ENCODE measurements at places on chromosomes 12 and 14.

- no peak for DNase-seq
Measured at GRCh38 chr12:118238888-118239287, 103.0 kb downstream of the PEBP1 start.

DNA sequence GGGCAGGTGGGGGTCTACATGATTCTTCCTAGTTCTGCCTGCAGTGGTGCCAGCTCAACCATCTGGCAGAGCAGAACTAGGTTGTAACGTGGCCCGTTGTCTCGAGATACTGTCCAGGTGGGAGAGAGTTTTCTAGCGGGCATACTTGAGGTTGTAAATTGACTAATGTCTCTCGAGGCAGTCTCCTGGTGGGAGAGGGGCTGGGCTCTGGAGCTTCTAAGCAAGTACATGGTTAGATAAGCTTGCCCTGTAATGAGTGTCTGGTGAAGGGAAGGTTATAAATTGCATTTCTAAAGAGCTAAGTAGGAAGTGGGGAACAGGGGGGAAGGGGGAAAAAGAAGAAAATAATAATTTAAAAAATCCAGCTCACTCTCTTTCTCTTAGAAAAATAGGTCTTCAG is 18.1 kb downstream of the BDKRB1 start:
- no peak for DNase-seq

DNA sequence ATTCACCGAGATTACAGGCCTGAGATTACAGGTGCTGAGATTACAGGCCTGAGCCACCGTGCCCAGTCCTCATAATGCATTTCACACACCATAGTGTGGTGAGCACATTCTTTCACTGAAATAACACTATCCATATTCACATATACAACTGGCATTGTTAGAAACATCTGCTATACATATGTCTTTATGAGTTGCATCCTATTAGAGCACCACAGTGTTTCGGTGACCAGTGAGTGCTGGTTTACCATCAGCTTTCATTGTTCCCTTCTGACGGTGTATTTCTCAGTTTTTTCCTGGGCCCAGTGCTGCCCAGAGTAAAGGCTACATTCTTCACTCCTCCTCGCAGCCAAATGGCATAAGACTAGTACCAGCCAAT is 96.2 kb upstream of the FGD4 start:
- no peak for DNase-seq

DNA sequence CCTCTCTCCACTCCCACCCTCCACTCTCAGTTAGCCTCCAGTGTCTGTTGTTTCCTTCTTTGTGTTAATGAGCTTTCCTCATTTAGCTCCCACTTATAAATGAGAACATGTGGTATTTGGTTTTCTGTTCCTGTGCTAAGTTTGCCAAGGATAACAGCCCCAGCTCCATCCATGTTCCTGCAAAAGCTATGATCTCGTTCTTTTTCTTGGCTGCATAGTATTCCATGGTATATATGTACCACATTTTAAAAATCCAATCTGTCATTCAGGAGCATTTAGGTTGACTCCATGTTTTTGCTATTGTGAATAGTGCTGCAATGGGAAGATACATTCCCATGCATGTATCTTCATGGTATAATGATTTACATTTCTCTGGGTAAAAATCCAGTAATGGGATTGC is 2.8 kb upstream of the WASHC4 start:
- no peak for DNase-seq

GRCh38 chr12:3598896-3599860 is 108.2 kb downstream of the PRMT8 start:
- DNase-seq, result no peak

DNA sequence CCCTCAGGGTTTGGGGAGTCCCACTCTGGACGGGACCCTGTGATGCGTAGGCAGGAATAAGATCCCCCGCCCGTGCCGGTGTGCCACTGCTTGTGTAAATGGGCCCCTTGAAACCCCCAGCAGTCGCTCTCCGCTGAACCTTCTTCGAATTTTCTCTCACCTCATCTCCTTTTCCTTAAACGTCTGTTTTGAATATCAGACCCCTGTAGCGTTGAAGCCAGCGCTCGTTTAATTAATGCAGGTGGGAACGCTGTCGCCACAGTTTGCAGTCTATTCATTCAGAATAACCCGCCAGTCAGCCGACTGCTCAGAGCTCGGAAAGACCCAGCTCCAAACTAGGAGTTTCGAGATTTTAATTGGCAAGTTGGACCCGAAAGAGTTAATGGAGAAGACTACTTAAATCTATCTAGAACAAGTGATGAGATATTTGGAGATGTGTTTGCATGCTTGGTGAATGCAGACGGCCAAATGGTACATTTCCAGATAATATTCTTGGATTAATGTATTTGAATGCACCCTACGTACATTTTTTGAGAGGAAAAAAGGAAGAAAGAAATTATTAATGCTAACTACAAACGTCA is 739 bp upstream of the PPP2R5E start:
- DNase-seq, result no peak

DNA sequence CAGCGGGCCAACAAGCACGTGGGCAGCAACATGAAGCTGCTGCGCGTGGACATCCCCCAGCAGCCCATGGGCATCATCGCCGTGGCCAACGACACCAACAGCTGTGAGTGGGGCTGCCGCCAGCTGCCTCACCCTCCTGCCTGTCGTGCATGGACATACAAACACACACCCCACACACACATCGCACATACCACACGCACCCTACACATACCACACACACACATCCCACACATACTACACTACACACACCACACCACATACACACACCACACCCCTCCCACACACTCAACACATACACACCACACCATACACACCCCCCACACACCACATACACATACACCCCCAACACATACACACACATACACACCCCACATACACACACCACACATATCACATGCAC is 25.2 kb upstream of the NXPH4 start:
- DNase-seq, result no peak

- no peak for DNase-seq
Measured at GRCh38 chr12:41344776-41345470, 156.8 kb downstream of the PDZRN4 start.

- DNase-seq, result no peak
Measured at GRCh38 chr14:77579065-77579464, 37.4 kb downstream of the SPTLC2 start.

DNA sequence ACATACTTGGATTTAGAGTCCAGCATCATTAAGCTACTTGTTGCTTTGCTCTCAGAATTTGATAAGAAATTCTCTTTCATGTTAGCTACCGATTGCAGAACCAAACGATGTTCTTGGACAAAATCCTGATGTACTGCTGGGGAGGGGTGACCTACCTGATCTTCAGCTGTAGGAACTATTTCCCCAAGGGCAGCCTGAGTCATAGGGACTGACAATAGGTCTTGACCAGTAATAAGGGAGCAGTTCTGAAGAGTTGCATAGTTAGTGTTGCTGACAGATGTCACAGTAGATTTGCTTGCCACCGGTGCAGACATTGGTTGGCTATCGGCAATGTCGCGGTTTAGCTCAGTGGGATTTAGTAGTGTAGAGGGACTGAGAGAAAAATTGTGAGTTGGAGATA is 10.6 kb downstream of the SIX4 start:
- no peak for DNase-seq

- DNase-seq, result no peak
Measured at GRCh38 chr12:85016413-85016812, 19.7 kb downstream of the TSPAN19 start.

DNA sequence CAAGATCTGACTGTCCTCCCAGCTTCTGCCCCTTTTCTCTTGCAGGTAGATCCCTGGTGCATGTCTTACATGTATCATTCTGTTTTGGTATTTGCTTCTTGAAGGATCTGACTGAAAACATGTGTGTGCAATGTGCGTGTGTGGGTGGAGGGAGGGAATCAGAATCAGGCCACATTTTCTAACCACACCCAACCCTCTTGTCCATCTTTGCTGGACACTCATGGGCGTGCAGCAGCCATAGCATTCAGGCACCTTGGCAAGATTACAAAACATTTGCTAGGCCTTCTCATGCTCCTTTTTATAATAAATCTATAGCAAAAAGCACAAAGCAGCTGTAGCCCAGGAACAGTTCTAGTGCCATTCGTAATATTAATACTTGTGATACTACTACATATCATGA is 233.6 kb upstream of the E2F7 start:
- no peak for DNase-seq

GRCh38 chr12:111785651-111786050 is 18.9 kb downstream of the ALDH2 start:
- DNase-seq, result no peak

DNA sequence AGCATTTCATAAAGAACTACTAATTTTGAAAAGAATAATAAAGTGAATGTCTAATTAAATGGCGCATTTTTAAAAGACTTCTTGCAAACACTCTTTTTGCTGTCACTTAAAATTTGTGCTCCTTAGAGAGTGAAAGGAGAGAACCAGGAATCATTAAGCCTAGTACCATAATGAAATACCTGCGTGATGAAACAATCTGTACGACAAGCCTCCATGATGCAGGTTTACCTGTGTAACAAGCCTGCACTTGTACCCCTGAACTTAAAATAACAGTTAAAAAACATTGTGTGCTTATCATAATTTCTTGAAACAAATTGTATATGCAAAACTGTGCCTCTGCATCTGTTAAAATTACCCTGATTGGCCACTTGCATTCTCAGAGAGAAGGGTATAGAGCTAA is 108.1 kb downstream of the MGAT4C start:
- no peak for DNase-seq

DNA sequence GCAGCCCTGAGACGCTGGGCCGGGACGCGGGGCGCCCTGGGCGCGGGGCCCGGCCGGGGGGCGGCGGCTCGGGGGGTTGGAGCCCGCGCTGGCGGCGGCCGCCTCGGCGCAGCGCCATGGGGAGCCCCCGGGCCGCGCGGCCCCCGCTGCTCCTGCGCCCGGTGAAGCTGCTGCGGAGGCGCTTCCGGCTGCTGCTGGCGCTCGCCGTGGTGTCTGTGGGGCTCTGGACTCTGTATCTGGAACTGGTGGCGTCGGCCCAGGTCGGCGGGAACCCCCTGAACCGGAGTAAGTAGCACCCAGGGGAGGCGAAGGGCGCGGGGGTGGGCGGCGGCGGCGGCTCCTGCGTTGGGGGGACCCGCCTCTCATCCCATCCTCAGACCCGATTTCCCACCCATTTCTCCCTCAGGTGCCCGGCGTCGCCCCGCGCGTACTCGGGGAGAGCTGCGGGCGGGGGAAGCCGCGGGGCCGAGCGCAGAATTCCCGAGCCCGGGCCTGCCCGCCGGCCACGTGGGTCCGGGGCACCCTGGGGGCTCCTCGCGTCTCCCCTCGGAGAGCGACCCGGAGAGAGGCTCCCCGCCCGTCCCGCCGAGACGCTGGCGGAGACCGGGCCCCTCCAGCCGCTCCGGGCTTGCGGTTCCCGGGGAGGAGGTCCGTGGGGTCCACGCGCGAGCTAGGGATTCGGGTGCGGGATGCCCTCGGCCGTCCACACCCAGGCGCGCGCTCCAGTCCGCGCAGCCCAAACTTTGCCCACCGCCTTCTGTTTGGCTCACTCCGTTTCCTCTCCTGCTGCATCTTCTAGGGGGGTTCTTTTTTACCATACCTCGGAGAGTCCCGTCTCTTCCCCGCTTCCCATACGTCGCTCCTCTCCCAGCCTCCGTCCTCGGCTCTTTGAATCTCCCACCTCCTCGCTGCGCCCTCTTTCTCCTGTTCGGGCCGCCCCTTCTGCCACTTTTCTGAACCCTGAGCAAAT is 807 bp downstream of the B4GALNT3 start:
- DNase-seq, result no peak

GRCh38 chr14:88392609-88393008 is 7.2 kb downstream of the SPATA7 start:
- DNase-seq, result no peak

- DNase-seq, result no peak
Measured at GRCh38 chr14:103694572-103695026, 20.7 kb downstream of the XRCC3 start.

GRCh38 chr14:61616524-61617185 is 78.7 kb upstream of the HIF1A start:
- DNase-seq, result no peak

GRCh38 chr12:130351326-130351725 is 13.6 kb downstream of the PIWIL1 start:
- DNase-seq, result no peak

- no peak for DNase-seq
Measured at GRCh38 chr12:110179291-110179690, 55.1 kb downstream of the IFT81 start.

DNA sequence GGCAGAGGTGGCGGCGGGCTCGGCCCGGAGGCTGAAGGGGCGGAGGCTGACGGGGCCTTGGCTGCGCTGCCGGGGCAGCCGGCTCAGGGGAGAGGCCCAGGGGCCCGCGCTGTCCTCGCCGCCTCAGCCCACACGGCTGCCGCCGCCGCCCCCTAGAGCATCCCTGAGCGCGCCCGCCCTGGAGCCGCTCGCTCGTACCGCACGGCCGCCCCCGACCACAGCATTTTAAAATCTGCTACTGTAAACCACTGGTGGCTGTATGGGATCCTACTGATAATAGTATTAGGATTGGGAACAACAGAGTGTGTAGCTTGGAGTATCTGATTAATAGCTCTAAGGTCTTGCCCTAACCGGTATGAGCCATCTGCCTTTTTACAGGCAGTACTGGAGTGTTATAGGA is 22.2 kb upstream of the EDDM3A start:
- DNase-seq, result no peak

- no peak for DNase-seq
Measured at GRCh38 chr14:65813760-65814384, 401.3 kb downstream of the FUT8 start.

DNA sequence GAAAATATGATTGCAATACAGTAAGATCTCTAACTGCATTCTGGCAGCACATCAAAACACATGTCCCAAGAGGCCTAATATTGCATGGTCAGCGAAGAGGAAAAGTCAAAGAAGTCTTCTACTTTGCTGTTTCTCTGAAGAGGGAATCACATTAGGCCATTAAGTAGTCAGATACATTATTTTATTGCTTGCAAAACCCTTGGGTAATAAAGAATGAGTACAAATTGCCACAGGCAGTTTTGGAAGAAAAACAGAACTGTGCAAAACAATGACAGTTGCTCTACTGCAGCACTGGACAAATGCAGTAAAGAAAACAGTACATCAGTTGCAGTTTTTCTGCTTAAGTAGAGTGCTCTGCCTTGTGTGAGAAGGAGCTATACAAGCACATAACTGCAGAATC is 211.9 kb downstream of the MED13L start:
- no peak for DNase-seq

DNA sequence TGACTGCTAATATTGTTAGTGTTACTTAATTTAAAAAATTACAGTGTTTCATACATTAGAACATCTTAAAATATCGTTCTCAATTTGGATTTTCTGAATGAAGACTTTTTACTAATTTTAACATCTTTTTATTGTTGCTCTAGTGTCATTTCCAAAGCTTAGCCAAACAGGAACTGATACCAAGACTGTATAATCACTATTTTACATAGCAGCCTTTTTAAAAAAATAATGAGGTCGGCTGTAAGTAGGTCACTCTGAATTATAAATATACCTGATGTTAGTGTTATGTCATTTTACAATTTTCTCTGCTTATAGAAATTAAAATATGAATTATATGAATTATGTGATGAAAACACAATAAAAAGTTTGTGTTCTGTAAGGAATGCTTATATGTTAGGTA is 321.5 kb downstream of the TMEM117 start:
- no peak for DNase-seq

GRCh38 chr12:94074980-94075629 is 73.3 kb upstream of the PLXNC1 start:
- DNase-seq, result no peak

Data from hematopoietic multipotent progenitor cell treated with erythropoietin and hydrocortisone succinate and interleukin-3 and kit ligand, for 15 days (in vitro differentiated cells).